Stimulated activated CD4-positive, alpha-beta T cell treated with anti-CD3 and anti-CD28 coated beads, Interleukin-15, amount 100 ng/mL, for 48 hours (primary cell): ENCODE measurements at places on chromosomes 3 and 15.

DNA sequence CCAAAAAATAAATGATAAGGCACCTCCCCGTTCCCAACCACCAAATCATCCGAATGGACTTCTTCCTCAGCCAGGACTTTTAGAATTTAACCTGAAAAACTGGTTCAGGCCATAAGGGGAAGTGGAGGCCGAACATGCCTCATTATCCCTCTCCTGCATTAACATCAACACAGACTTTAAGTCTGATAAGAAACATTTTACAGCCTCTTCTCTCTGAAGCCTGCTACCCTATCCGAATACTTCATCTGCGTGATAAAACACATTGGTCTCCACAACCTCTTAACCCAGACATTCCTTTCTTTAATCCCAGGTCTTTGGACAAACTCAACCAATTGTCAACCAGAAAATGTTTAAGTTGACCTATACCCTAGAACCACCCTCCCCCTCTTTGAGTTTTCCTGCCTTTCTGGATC is 850 bp upstream of the SLC41A3 start:
- DNase-seq, result no peak

DNA sequence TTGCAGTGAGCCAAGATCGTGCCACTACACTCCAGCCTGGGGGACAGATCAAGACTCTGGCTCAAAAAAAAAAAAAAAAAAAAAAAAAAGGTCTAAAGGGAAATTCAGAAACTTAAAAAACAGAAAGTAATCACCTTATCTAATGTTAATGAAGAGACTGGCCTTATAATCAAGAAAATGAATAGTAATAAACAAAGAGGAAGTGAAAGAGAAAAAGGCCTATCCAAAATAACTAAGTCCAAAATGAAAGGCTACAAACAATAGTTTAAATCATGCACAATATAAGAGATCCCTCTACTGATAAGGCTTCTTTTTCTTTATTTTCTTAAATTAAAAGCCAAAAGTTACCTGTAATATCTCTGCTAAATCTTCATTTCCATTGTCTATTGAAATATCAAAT is 37.1 kb upstream of the HDC start:
- DNase-seq, result no peak

DNA sequence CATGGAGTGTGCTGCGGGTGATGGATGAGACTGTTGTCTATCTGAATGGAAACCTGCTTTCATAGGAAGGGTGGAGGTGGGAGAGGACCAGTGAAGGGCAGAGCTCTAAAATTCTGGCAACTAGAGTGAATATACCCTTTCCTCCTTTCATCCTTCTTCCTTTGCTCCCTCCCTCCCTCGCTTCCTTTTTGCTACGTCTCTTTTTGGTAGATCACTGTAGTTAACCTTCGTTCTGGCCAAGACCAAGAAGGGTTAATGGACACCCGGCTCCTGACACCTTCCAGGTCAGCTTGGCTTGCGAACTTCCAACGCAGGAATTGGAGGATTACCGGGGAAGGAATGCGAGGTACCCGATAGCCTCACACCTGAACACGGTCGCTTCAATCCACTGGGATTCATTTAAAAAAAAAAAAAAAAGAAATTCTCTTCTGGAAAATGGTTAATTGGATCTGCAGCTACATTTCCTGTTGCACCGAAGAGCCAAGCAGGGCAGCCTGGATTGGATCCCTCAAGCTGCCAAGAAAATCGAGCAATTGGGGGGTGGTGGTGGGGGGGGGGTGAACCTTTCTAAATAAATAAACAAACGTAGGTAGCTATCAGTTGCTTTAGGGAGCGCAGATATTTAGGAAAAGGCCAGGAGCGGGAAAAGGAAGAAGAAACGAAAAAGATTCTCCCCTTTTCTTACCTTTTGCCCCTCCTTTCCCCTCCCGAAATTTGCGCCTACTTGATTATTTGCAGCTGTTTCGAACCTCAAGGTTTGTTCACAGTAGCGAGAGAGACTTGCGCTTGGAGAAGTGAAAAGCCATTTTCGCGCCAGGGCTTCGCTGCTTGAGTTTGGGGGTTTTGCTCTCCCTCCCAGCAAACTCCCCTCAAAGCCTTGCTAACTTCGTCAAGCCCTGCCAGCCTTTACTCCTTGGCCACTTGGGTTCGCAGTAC is 9.5 kb upstream of the NR2F2 start:
- DNase-seq, result no peak

- no peak for DNase-seq
Measured at GRCh38 chr3:69143612-69144011, 21.2 kb upstream of the LMOD3 start.

DNA sequence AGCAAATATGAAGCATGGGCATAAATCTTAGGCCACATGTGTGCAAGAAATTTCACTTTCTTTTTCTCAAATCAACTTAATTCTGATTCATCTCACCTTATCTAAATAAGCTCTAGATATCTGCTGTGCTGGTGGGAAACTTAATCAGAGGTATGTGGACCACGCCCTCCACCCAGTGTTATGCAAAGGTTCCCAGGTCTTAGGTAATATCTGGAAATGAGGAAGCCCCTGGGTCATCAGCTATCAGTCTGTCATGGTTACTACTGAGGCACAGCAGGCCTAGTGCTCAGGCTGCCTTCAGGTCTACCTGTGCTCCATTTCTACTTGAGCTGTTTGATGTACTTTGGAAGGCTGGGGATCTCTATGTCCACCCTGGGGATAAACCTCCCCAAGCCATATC is 134.4 kb upstream of the KCNH8 start:
- DNase-seq, result no peak

DNA sequence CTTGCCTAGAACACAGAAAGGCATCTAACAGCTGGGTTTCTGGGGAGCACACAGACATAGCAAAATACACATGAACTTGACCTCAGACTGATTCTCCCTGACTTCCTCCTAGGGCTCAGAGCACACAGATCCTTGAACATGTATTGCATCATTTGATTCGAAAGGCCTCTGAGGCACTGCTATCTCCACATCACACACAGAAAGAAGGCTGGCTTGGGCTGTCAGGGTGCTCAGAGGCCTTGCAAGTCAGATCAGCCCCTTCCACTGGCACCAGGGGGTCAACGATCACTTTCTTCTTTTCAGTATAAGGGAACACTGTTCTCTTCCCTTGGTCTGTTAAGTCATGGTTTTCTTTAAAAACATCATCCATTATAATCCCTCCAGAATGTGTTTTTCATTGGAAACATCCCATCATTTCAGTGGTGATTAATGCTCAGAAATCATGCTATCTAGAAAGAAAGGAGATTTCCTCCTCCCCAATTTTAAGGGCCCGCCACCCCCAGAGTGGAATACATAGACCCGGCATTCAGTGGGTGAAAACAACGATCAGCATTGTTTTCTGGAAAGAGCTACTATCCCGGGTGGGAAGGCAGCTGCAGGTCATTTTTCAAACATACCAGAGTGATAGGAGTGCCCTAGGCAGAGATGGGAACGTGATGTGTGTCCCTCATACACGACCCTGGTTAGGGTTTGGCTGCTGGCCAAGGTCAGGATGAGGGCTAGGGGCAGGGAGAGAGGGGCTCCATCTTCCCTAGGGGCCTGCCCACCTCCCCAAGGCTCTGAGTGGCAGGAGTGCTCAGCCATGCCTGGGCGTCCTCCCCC is 253.3 kb upstream of the LYSMD4 start:
- no peak for DNase-seq

GRCh38 chr15:55282284-55282833 is 7.3 kb downstream of the RAB27A start:
- DNase-seq, result no peak

DNA sequence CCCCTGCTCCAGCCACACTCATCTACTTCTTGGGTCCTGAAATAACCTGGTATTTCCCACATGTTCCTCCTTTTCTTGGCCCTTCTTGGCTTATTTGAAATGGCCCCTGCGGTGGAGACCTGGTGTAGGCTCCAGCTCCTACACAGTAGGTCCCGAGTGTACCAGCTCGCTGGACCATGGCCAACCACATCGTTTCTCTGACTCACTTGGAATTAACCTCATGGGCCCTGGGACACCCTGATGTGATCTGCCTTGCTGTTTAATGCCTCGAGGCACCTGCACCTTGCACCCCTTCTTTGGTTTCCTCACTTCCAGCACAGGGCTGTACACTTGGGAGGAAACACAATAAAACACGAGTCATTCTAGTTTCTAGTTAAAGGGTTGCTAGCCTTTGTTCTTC is 60.3 kb downstream of the FEM1B start:
- DNase-seq, result no peak
